ENCODE measurements at places on chromosomes 7 and 10. TPM values are rescaled to one million over a fixed set of nuclear protein-coding genes. Genes with fewer than 3 reads are reported as not detected.

DNA sequence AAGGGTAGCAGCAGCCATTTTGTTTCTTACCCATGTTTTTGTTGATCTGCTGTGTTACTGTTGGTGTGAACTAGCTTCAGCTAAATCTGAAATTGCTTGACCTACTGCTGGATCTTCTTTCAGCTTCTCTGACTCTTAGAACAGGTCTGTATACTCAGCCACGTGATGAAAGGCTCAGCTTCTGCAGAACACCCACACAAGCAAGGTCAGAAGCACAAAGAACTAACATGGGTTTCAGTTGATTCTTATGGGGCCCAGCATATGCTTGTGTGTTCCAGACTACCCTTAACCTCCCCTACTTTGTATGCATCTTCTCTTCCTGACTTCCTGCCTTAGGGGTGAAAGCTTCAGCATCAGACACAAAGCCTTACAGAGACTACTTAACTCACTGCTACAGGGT, 186.8 kb downstream of the HGF start:
- DNase-seq = no peak

DNA sequence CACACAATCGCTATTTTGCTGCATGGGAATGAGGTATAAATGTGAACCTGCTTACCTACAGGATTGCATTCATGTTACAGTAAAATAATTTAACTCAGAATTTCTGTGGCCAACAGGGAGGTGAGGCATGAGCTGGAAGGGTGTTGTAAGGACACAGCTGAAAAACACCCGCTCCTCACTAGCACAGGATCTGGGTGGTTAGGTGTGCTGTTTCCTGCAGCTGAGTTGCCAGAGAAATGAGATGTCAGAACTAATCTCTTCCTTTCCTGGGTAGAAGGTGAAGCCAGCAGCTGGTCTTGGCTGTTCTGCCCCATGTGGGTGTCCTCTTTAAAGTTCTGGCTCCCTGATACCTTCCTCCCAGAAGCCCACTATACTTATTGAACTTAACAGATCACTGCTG, 39.0 kb upstream of the ZNF438 start:
- DNase-seq = no peak

- DNase-seq = no peak
Observed at GRCh38 chr10:11177381-11177780, 159.7 kb downstream of the CELF2 start.

DNA sequence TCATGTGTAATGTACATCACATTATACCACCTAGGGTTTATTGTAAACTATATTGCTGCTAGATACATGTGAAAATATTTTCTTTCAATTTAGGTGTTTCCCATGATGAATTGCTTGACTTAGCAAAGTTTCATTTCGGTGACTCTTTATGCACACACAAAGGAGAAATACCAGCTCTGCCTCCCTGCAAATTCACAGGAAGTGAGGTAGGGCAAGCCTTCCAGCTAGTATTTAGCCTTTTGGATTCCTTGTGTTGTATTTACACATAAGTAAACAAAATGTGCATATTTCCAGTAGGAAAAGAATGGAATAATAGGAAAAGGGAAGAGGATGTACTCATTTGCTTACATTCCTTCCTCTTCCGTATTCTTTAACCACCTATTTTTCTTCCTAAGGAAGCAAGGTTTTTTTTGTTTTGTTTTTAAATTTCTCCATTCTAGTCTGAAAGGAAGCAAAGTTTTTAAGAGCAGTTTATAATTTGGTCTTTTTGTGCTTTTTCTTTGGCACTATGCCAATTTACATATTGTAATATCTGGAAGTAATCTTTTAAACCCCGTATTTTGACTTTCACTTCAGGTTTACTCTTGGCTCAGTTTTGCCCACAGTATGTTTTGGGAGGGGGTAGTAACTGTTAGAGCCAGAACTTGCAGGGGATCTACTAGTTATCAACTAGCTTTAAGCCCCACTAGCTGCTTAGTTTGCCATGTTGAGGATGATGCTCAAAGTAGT, 10.4 kb downstream of the PMPCB start:
- no peak for DNase-seq

DNA sequence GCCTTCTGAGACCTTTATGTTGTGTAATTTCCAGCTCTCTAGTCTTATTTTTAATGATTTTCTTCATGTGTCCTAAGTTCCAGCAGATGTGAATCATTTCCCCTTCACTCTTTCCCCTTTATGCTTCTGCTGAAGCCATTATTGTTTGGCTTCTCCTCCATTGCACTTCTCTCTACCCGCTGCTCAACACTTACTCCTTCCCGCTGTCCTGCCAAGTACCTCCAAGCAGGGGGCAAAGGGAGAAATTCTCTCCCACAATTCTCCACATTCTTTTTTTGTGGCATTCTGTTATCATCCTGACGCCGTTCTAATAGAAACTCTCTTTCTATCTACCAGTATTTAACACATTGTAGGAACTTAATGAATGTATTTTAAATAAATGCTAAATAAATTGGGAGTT, 388.9 kb upstream of the TPK1 start:
- DNase-seq = no peak

Gene PHYH
- 163 TPM for total RNA-seq

Gene LRIT1
- total RNA-seq = not detected

Gene ZNF467
- total RNA-seq = 5.2 TPM

Gene AKR1D1
- not detected for total RNA-seq
